ENCODE measurements at places on chromosomes 3 and 15.

- no peak for DNase-seq
These were observed 62.3 kb upstream of the PLSCR4 start for GRCh38 chr3:146313031-146313745.

DNA sequence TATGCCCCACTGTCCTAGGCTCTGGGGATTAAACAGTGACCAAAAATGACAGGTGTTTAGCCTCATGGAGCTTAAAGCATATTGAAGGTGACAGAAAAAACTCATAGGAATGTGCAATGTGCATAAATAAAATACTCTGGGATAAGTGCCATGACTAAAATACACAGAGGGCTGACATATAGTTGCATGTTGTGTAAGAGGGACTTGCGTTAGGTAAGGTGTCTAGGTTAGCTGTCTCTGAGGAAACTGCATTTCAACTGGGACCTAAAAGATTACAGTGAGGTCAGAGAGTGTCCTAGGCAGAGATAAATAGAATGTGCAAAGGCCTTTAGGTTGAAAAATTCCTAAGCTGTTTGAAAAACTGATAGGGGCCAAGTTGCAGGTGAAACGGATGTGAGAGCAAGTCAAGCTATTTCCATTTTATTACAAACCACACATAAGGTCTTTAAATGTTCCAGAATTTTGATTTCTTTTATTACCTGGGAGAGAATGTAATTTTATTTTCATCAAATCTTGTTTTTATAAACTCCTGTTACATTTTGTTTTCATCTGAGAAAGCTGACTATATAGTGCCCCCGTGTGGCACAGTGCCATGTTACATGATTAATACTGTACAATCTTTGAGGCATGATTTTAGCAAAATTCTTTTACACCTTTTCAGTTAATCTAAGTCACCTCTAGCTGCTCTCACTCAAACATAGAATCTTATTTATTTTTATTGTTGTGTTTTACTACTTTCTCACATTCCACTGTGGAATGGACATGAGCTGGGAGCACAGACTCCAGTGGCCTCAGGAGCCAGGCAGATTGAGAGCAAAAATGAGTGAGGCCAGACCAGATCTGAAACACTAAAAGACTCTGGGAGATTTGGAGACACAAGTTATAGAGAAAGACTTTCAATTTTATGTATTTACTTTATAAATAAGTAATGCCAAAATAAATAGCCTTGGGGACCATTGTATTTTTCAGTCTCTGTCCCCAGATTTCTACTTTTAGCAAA is 259.6 kb upstream of the ZNF717 start:
- DNase-seq: peak; percentile 55

DNA sequence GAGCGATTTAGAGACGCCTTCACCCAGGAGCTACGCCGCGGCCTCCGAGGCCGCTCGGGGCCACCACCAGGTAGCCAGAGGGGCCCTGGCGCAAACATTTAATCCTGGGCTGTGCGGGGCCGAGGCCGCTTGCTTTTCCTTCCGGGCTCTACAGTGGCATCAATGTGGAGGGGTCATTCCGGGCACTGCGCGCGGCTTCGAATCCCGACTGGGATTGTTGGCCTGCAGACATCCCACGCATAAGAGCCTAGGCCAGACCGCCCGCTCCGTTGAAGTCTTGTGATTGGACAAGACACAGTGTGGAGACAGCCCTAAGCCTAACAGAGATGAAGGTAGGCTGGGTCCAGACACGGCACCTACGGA is 568 bp upstream of the NCBP2 start:
- DNase-seq: no peak

GRCh38 chr3:185770109-185770508 is 54.7 kb downstream of the IGF2BP2 start:
- DNase-seq: no peak

GRCh38 chr3:38112378-38112761 is 24.6 kb downstream of the ACAA1 start:
- DNase-seq: no peak

DNA sequence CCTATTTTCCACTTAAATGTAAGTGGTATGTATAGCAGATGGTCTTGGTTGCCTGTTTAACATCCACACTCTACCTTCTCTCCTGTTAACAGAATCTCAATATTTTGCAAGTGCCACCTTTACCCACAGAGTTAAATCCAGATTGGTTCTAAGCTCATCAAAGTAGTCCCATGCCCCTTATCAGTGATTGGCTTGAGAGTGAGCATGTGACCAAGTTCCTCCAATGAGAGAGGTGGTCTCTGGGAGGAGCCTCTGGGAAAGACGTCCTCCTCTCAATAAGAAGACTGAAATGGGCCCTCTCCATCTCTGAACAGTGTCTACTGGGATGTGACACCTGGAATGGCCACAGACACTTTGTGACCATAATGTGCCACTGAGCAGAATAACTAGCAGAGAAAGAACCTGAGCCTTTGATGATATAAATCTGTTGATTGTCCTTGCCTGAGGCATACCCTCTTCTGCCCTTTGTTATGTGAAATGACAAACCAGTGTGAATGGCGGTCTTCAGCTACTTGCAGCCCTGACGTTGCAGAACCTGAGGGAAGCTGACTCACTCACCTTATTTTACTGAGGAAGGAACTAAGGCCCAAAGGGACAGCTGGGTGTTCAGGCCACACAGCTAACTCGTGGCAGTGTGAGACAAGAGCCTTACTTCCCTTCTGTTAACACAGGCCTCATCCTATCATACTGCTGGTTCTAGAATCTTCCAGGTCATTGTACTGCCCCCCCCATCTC is 42.4 kb upstream of the LARS2 start:
- DNase-seq: no peak

- DNase-seq: no peak
These were observed 769 bp upstream of the CSPG4 start for GRCh38 chr15:75713338-75713895.

DNA sequence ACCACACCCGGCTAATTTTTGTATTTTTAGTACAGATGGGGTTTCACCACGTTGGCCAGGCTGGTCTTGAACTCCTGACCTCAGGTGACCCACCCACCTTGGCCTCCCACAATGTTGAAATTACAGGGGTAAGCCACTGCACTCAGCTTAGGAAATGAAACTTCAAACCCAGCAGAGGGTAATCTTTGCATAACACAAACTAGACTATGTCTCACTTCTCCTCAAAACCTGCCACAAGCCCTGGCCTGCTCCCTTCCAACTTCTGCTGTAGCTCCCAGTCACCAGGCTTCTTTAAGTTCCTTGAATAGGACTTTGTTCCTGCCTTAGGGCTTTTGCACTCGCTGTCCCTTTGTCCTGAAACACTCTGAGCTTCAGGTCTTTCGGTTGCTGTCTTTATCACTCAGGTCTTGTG is 39.2 kb upstream of the SEMA4B start:
- DNase-seq: no peak

GRCh38 chr3:56884387-56884786 is 82.6 kb upstream of the ARHGEF3 start:
- DNase-seq: no peak

DNA sequence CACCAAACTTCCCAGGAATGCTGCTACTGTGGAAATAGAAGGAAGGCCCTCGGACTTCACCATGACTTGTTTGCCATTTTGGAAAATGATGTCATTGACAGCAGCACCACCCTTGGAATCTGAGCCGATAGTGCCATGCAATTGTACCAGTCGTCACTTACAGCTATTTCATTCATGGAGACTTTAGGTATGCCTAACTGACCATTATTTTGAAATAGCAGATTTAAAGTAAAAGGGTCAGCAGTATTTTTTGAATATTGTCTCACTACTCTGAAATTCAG is 66.0 kb upstream of the ARL8B start:
- DNase-seq: no peak

GRCh38 chr3:49747792-49748480 is 24.2 kb upstream of the GMPPB start:
- no peak for DNase-seq

DNA sequence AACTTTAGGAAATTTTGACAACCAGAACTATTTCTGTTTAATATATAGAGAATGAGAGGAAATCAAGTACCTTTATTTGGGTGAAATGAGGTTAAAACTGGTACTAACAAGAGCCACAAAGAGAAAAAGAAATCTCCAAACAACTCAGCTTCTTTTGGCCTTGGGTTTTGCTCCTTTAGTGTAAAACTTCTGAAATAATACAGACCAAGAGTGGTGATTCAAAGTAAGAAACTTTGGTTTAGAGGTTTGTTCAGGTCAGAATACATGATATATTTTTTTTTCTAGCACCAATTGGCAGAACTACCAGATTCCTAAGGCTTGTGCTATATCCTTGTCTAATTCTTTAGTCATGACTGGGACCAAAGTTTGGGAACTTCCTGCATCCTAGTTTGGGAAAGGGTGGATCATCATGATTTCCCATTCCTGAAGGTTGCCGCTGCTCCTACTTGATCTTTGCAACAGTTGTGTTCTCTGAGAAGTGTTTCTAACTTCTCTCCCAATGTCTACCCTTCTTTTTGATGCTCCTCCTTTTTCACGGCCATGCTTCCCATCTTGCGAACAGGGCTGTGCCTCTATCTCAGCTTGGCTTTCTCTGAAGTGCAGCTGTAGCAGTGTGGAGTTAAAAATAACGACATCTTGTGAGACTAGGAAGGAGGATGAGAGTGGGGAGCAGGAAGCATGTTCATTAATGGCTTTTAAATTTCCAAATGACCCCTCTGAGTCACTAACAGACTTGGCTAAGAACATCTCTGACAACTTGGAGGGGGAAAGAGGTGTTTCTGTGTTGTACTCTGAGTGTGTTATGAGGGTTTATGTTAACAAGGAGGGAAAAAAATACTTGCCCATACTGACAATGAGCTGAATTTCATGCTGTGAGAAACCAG is 87.7 kb downstream of the KCNAB1 start:
- DNase-seq: no peak

GRCh38 chr3:11140030-11140712 is 14.1 kb upstream of the HRH1 start:
- DNase-seq: no peak

DNA sequence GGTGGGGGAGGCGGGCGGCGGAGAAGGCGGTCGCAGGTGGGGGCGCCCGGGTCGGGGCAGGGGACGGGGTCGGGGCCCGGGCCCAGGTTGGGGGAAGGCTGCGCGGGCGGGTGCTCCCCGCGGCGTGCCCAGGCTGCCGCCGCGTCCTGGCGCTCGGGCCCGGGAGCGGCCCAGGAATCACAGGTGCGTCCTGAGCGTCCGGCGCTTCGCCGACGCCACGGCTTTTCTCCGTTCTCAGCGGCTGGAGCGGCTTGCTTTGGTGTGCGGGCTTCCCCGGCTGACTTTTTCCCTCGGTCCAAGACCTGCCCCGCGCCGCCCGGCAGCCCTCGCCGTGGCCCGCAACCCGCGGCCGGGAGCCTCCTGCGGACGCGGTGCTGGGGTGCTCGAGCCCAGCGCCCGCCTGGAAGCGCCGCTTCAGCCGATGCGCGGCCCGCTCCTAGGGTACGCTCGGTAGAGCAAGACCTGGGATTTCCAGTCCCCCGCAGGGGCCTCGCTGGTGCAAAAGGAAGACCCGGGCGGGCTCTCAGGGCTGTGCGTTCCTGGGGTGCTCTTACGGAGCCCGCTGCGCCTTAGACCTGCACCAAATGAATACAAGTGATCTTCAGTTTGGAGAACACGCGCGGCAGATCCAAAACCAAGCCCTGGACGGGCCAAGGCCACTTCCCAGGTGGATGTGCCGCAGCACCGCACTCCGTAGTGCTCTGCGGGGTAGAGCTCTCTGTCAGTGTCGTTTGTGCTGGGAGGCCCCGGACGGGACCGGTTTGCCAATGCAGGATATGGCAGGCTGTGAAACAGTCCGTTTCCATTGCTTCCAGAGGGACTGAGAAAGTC is 639 bp downstream of the NIPA1 start:
- DNase-seq: peak; percentile 37

DNA sequence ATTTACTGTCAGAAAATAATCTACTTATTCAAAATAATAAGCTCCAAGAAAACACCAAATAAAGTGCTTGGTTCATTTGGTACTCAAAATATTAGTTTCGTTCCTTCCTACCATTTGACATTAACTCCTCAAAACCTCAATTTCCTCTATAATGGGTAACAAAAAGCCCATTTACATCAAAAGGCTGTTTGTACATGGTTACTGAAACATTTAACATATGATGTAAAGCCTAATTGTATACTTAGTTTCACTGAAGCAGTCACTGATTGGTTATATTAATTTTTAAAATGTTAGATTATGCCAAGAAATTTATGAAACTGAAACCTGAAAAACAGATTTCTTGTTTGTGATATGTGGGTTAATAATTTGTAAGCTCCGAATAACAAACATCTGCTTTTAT is 14.7 kb downstream of the XRN1 start:
- DNase-seq: no peak

DNA sequence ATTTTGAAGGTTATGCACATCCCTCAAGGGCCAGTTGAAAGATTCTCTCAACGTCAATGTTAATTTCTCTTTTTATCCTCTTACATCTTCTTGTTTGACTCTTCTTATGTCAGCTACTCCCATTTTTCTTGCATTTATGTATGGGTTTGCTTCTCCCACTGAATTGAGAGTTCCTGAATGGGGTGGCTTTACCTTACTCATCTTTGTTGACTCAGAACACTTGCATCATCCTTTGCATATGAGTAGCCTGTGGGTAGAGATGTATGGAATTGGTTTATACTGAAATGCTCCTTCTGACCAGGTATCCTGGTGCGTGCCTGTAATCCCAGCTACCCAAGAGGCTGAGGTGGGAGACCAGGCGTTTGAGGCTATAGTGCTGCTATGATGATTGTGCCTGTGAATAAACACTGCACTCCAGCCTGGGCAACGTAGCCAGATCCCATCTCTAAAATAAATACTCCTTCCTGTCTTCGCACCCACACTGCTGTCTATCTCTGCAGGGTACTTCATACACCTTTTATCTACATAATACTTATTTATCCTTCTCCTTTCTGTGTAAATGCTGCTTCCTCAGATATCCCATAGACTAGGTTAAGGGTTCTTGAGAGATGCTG is 123.6 kb upstream of the DPH6 start:
- DNase-seq: no peak

DNA sequence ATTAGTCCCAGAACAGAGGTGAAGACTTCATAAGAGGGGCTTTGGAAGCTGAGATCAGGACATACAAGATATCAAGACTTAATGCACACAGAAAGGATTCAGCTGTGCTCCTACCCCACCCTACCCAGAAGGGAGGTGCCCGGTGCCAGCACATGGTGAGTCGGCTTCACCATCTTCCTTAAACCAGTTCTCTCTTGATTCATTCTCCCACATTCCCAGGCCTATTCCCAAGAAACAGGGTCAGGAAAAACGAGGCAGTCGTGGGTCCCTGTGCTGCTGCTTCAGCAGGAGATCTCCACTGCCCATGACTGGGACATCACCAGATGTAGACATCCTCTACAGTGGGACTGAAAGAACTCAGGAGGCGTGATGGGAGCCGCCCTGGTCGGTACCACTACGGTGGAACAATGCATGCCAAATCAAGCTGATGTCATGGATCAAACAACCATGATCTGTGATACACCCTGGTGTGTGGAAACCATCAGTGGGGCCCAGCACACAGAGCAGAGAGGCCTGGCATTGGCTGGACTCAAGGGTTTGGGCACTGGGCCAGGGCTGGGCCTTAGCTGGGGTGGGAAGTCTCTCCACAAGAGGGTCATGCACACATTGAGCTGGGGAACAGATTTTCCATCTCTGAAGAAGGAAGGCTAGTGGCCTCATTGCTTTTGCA is 41.9 kb downstream of the CCDC12 start:
- DNase-seq: no peak

Measured in endothelial cell (in vitro differentiated cells).